ENCODE measurements at places on chromosomes 3 and 15. TPM values are rescaled to one million over a fixed set of nuclear protein-coding genes. Genes with fewer than 3 reads are reported as not detected.

Gene P2RY13
- total RNA-seq, result not detected

Gene THSD4
- 23.6 TPM for total RNA-seq

Gene MME
- 1.1 TPM for total RNA-seq

Gene TTC23
- total RNA-seq, result 7.9 TPM

Gene SLC30A4
- total RNA-seq, result 8.5 TPM

Gene PFN2
- 10.8 TPM for total RNA-seq

Gene CLDN16
- total RNA-seq, result not detected

Gene FILIP1L
- total RNA-seq, result 24.9 TPM

Gene PPIB
- 883 TPM for total RNA-seq

Gene DLG1
- total RNA-seq, result 132 TPM

Gene THAP10
- 1.0 TPM for total RNA-seq

Gene FETUB
- not detected for total RNA-seq

Gene TERC
- total RNA-seq, result 47.0 TPM

Gene SUSD5
- total RNA-seq, result 0.33 TPM

Gene MESP1
- total RNA-seq, result 0.09 TPM

Gene REC114
- total RNA-seq, result not detected

Gene GABRR3
- not detected for total RNA-seq

Gene CAMKV
- not detected for total RNA-seq

Gene MELTF
- total RNA-seq, result 0.60 TPM

Gene POTEB2
- not detected for total RNA-seq

Gene MASP1
- 0.43 TPM for total RNA-seq

Gene RASGRP1
- total RNA-seq, result 0.11 TPM

Gene DPPA4
- total RNA-seq, result not detected

Gene NAA80
- 5.1 TPM for total RNA-seq

Gene ERICH6
- total RNA-seq, result 0.09 TPM

Gene HLTF
- 21.6 TPM for total RNA-seq

Gene TM6SF1
- 19.7 TPM for total RNA-seq

Data from dermis lymphatic vessel endothelial cell (primary cell).